Activated CD8-positive, alpha-beta T cell treated with anti-CD3 and anti-CD28 coated beads for 36 hours (primary cell): ENCODE measurements at places on chromosomes 16 and 17. TPM values are rescaled to one million over a fixed set of nuclear protein-coding genes. Genes with fewer than 3 reads are reported as not detected.

- peaks cover 22% of the 10 kb centered on the region for H3K4me1 ChIP-seq
- H3K36me3 ChIP-seq = peaks cover 14% of the 10 kb centered on the region
- H3K4me3 ChIP-seq = no peak overlapping the region
- H3K27ac ChIP-seq = no peak overlapping the region
- H3K27me3 ChIP-seq = no peaks in the 10 kb centered on the region
Measured at GRCh38 chr17:39979016-39979670, 1.5 kb upstream of the PSMD3 start.

WDR81 gene
- 7.0 TPM for total RNA-seq

- H3K4me3 ChIP-seq = no peak overlapping the region
- H3K4me1 ChIP-seq = no peaks in the 10 kb centered on the region
- no peak for DNase-seq
- H3K27me3 ChIP-seq = no peaks in the 10 kb centered on the region
- no peak overlapping the region for H3K27ac ChIP-seq
Measured at GRCh38 chr16:55662644-55663031, 6.8 kb downstream of the SLC6A2 start.

ARHGDIG gene
- total RNA-seq = not detected

DNA sequence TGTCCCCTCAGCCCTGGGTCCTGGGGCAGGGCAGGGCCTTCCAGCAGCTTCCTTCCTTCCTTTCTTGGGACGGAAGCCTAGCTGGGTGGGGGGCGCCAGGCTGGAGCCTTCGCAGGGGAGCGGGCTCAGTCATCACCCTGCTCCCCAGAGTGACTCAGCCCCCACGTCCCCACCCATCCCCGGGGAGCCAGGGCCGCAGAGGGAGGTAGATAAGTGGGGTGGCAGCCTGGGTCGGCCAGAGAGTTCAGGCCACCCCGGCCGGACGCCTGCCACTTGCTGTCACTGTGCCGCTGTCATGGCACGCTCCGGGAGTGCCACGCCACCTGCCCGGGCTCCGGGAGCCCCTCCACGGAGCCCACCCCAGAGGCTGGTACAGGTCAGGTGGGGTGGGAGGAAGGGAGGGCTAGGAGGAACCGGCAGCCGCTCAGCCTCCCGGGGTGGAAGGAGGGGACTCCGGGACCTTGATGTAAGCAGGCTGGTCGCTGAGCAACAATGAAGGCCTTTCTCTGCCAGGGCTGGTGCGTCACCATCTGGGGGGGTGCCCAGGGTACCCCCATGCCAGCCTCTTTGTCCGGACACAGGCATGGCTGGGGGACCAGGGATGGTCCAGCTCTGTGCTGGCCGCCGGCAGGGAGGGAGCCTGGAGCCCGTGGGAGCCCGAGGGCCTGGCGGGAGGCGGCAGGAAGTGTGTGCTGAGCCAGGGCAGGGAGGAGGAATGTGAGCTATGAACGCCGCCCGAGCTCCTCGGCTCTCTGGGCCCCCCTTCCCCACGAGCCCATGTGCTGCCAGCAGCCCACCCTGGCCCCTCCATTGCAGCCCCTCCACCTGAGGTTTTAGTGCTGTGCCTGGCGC lies 6.6 kb downstream of the NHERF2 start:
- no peak overlapping the region for H3K27ac ChIP-seq
- no peak overlapping the region for H3K4me3 ChIP-seq
- H3K4me1 ChIP-seq = no peaks in the 10 kb centered on the region
- DNase-seq = peak; percentile 29
- H3K27me3 ChIP-seq = no peaks in the 10 kb centered on the region
- H3K36me3 ChIP-seq = no peaks in the 10 kb centered on the region

FGF11 gene
- 16.5 TPM for total RNA-seq

- peak overlapping the region; percentile 54 for H3K4me3 ChIP-seq
- no peak for DNase-seq
- H3K27me3 ChIP-seq = no peaks in the 10 kb centered on the region
- peaks cover 59% of the 10 kb centered on the region for H3K36me3 ChIP-seq
- H3K4me1 ChIP-seq = peaks cover 11% of the 10 kb centered on the region
Measured at GRCh38 chr16:88806491-88807111, 3.0 kb downstream of the CDT1 start.

- H3K36me3 ChIP-seq = no peaks in the 10 kb centered on the region
- no peak overlapping the region for H3K27ac ChIP-seq
- no peaks in the 10 kb centered on the region for H3K27me3 ChIP-seq
Measured at GRCh38 chr17:69593716-69594115, 179.2 kb downstream of the MAP2K6 start.

DNA sequence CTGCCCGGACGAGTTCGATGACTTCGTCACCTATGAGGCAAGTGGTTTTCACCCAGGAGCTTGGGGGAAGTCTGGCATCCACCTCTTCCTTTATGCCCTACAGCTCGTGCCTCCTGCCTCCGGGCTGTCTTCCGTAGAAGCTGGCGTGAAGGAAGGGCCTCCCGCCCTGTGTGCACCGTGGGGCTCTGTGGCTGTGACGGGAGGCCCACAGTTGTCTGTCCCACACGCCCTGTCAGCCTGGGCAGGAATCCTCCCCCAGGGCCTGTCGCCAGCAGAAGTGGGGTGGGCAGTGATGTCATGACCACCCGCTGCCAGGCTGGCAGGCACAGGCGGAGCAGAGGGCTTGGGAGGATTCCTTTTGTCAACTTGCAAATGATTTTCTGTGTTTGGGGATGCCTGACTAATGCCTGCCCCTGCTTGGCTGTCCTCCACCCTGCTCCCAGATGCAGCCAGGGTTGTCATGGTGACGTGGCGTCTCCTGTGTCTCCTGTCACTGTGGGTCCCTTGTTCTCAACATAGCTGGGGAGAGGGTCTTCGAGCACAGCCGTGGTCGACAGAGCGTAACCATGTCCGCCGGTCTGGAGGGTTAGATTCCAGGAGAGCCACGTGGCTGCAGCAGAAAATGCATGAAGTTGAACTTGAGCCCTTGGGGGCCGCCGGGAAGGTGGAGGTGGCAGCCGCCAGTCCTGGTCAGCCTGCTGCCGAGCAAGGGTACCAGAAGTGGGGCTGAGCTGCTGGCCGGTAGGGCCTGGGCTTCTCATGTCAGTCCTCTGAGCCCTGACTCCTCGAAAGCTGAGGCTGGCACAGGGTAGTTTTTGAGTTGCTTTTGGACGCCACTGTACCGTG lies 46.1 kb downstream of the RAB11FIP3 start:
- H3K4me3 ChIP-seq = no peak overlapping the region
- H3K27ac ChIP-seq = no peak overlapping the region
- peaks cover 5% of the 10 kb centered on the region for H3K4me1 ChIP-seq
- no peak for DNase-seq
- H3K36me3 ChIP-seq = peaks cover 2% of the 10 kb centered on the region

GRCh38 chr17:66627985-66628384 lies 206.9 kb upstream of the CACNG5 start:
- H3K27me3 ChIP-seq = no peaks in the 10 kb centered on the region
- no peaks in the 10 kb centered on the region for H3K36me3 ChIP-seq
- H3K27ac ChIP-seq = no peak overlapping the region
- H3K4me3 ChIP-seq = no peak overlapping the region
- DNase-seq = no peak
- H3K4me1 ChIP-seq = peaks cover 45% of the 10 kb centered on the region

SCN4A gene
- total RNA-seq = 0.20 TPM

GRCh38 chr16:83147244-83147643 lies 520.5 kb downstream of the CDH13 start:
- DNase-seq = no peak
- no peaks in the 10 kb centered on the region for H3K27me3 ChIP-seq
- no peak overlapping the region for H3K4me3 ChIP-seq
- no peaks in the 10 kb centered on the region for H3K36me3 ChIP-seq
- H3K27ac ChIP-seq = no peak overlapping the region
